ENCODE measurements at places on chromosomes 5 and 9.

DNA sequence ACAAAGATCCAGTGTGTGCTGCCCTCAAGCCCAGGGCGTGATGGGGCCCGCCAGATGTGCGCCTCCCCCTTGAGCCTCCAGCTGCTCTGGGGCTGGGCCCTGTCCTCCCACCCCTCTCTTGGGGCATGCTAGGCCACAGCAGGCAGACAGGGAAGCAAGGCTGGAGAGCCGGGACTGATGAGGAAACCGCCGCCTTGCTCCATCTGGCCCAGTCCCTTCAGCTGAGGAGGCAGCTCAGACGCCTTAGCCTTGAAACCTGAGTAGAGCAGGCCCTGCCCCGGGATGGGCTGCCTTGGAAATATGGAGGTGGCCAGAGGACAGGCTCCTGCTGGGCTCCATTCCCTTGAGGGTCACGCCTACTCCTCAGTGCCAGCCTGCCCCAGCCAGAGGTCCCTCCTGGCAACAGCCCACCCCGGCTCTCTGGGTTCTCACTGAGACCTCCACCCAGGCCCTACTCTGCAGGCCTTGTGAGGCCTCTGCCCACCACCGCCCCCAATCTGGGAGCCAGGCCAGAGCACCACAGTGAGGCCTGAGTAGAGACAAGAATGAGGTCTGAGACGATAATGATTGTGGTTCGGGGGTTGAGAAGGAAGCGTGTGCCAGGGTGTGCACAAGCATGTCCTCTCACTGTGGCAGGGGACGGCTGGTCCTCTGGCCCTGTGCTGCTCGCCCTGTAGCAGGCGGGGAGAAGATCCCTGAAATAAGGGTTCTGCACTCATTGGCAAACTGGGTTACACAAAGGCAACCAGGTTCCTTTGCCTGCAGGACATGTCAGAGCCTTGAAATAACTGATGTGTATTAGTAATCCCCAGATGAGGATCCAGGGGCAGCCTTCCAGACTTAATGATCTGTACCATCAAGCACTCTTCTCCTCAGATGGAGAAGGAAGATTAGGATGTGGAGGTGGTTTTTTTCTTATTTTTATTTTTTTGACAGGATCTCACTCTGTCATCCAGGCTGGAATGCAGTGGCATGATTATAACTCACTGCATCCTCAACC, 30.9 kb downstream of the CXXC5 start:
- no peak overlapping the region for H3K4me3 ChIP-seq
- peak overlapping the region; percentile 59 for H3K27ac ChIP-seq
- H3K4me1 ChIP-seq = peaks cover 55% of the 10 kb centered on the region
- H3K36me3 ChIP-seq = peaks cover 8% of the 10 kb centered on the region

GRCh38 chr5:72154076-72154756, 46.9 kb downstream of the MAP1B start:
- no peaks in the 10 kb centered on the region for H3K27me3 ChIP-seq
- H3K4me1 ChIP-seq = peaks cover 6% of the 10 kb centered on the region
- DNase-seq = peak; percentile 56
- H3K27ac ChIP-seq = no peak overlapping the region
- H3K4me3 ChIP-seq = no peak overlapping the region

GRCh38 chr9:19140259-19140658, 13.0 kb upstream of the PLIN2 start:
- no peaks in the 10 kb centered on the region for H3K4me1 ChIP-seq
- H3K27ac ChIP-seq = no peak overlapping the region
- H3K36me3 ChIP-seq = no peaks in the 10 kb centered on the region
- no peaks in the 10 kb centered on the region for H3K27me3 ChIP-seq

- H3K27me3 ChIP-seq = no peaks in the 10 kb centered on the region
- peaks cover 55% of the 10 kb centered on the region for H3K4me1 ChIP-seq
- peak overlapping the region; percentile 55 for H3K27ac ChIP-seq
- no peak overlapping the region for H3K4me3 ChIP-seq
- no peaks in the 10 kb centered on the region for H3K36me3 ChIP-seq
- DNase-seq = peak; percentile 67
Observed at GRCh38 chr9:124260769-124261603, 3.2 kb downstream of the NEK6 start.

GRCh38 chr5:54326662-54327270, 16.4 kb upstream of the ARL15 start:
- DNase-seq = no peak
- no peak overlapping the region for H3K4me3 ChIP-seq
- H3K36me3 ChIP-seq = no peaks in the 10 kb centered on the region
- H3K27ac ChIP-seq = no peak overlapping the region

All from body of pancreas (tissue), 4 donors.